NCI-H510A (cell line): ENCODE measurements at places on chromosomes 11 and 22.

DNA sequence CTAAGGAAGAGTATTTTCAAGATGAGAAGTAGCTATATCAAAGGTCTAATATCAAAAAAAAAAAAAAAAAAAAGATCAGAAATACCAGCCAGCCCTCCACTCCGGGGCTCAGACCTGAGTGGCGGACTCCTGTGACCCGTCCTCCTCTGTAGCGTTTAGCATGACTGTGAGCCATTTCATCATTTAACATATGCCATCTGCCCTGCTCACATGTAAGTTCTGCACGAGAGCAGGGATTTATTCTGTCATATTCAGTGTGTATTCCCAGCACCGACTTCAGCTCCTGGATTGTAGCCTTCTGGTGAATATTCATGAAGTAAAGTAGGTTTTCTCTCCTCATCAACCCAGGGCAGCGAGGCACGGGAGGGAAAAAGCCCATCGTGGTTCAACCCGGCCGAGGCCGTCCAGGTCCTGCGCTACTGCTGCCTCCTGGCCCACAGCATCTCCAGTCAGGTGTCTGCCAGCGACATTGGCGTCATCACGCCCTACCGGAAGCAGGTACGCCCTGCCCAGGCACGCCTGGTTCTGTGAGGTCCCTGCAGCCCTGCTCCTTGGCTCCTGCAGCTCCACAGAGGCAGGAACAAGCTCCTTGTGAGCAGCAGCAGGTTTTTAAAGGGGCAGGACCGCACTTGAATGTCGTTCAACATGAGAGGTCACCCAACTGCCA is 12.7 kb upstream of the PANX2 start:
- peak; percentile 52 for DNase-seq

- no peak for DNase-seq
Measured at GRCh38 chr22:23834793-23835483, 3.9 kb downstream of the DERL3 start.

GRCh38 chr22:37259540-37260029 is 15.5 kb upstream of the RAC2 start:
- DNase-seq = no peak

GRCh38 chr22:17162731-17163130 is 3.7 kb upstream of the HDHD5 start:
- DNase-seq = no peak

DNA sequence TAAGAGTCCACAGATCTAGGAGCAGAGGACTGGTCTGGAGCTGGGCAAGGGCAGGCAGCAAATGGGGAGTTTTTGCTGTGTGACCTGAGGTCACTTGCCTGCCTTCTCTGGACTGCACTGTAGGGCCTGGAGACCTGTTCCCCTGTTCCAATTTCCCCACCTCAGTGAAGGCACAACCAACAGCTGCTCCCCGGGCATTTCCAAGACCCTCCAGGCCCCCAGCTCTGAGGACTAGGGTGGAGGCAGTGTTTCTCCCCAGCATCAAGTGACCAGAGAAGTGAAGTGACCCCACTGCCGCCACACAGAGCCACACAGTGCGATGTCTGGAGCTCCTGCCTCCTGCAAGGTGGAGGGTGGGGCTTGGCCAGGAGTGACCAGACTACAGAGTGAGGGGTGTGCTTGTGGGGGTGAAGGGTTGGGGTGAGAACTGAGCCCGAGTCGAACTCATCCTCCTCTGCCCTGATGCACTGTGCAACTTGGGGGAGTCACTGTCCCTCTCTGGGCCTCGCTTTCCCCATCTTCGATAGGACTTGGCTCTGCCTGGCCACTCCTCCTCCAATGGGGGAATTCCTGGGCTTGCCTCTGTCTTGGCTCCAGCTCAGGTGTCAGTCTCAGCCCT is 21.6 kb downstream of the P2RY2 start:
- DNase-seq = no peak

DNA sequence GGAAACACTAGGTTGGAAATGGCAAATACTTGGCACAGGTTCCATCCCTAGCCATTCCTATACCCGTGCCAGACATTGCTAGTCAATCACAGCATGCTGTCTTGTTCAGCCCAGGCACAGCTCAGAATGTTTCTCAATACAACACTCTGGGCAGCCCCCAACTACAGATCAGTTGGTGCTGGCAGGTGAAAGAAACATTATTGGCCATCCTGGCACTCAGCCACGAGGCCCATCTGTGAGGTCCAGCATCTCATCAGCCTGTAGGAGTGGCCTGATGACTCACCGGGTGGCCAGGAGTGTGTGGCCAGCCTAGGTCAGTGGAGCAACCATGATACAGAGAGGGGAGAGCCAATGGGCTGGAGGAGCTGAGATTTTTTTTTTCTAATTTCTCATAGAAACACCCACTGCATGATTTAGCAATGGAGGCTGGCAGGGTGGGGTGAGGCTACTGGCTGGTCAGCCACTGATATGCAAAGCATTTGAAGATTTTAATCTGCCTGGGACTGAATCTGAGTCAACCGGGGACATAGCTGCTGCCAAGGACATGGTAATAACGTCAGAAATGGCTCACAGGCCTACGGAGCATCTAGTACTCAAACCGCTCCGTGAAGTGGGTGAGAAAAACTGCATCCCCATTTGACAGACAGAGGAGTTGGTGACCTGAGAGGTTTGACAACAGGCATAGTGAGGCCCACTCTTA is 5.4 kb downstream of the MYO18B start:
- DNase-seq = no peak

DNA sequence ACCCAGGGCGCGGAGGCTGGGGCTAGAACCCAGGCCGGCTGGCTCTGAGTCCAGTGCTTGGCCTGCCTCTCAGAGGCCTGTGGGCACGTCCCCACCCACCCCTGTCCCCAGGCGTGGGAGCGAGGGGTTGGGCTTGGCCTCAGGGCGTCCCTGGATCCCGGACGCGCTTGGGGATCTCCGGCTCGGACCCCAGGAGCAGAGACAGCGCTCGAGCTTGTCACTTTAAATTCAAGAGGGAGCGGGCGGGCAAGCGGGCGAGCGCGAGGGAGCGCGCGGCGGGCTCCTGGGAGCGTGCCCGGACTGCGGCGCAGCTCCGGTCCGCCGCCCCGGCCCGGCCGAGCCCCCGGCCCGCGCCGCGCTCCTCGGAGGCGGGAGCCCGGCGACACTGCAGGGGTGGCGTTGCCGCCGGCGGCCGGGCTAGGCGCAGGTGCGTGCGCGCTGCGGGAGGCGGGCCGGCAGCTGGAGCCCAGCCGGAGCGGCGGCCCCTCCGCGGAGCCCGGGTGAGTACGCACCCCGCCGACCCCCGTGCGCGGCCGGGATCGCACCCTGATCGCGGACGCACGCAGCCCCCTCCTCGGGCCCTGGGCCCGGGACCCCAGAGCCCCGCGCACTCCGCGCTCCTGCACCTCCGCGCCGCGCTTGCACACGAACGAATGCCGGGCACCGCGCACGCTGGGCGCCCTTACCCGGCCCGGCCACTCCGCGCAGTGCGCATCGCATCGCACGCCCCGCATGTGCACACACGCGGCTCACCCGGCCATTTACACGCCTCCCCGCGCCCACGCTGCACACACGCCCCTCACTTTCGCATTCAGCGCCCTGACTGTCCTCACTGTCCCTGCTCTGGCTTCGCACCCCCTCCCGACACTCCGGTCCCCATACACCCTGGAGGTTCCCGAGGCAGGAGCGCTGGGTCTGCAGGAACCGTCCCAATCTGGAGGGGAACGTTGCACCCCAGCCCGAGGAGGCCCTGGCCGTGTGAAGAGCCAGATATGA is at the start of gene SYT12:
Gene SYT12 (plus strand): TSS at position 174 of the 996 bp plus-strand sequence. CDS start 7,011 bp downstream, outside the sequence.
- DNase-seq = no peak

DNA sequence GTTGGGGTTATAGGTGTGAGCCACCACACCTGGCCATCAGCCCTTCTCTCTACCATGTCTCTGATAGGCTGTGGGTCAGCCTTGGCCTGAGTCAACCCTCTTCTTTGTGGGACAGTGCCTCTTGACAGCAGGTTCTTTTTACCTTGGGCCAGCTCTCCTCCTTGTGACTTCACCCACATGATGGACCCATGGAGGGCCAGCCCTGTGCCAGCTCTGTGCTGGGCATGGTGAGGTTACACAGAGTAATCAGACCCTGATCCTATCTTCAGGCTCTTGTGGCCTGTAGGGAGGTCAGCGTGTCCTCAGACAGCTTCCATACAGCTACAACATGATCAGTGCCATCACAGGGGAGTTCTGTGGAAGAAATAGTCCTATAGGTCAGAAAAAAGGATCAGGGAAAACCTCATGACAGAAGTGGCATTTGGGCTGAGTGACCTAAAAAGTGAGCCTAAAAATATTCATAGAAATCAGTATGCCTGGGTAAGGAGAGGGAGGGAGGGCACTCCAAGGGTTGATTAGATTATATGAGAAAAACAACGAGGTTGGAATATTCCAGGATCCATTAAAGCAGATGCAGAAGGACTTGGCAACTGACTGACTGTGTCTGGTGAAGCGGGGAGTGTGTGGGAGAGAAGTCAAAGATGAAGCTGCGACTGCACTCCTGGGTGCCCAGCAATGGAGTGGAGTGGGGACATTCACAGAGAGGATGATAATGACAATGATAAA is 17.1 kb downstream of the OTOG start:
- no peak for DNase-seq

- DNase-seq = peak; percentile 73
Measured at GRCh38 chr11:1542267-1542666, 29.8 kb downstream of the DUSP8 start.

- DNase-seq = no peak
Measured at GRCh38 chr22:46770726-46771125, 8.3 kb downstream of the TBC1D22A start.

- DNase-seq = no peak
Measured at GRCh38 chr11:47524291-47524874, 28.5 kb downstream of the CELF1 start.

DNA sequence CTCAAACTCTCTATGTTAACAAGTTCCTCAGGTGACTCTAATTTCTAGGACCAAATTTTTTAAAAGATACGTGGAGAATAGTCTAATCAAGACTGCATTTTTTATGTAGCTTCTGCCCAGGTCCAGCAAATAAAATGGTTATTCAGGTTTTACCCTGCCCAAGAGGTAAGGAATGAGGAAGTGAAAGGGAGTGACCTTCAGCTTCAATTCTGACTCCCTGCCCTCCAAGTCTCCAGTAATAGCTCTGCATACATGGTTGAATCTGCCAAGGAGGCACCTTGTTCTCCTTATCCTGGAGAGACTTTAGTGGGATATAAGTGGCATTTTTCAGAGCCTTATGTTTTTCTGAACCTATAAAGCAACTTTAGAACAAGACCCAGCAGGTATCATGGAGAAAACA is 15.5 kb downstream of the MUC15 start:
- DNase-seq = no peak

GRCh38 chr11:58003036-58003435 is 20.6 kb upstream of the OR9Q1 start:
- DNase-seq = no peak
